ENCODE measurements at places on chromosomes 11 and 22.

DNA sequence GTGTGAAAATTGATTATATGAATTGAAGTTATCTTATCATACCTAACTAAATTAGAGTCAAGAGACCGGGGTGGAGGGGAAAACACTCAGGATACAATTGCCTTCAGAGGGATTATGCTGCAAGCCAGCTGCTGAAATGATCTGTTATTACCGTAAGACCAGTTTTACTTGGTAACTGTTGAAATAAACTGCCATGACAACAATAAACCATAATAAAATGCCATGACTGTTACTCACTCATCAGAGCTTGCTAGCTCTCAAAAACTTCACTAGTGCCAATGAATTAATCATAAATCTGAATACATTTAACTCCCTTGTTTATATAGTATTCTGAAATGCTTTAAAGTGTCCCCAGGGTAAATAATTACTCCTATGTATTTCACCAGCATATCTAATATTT is 68.2 kb downstream of the CASP12 start:
- no peak for DNase-seq

- DNase-seq: no peak
These were observed 83.3 kb upstream of the PICALM start for GRCh38 chr11:86152006-86152862.

- no peak for DNase-seq
These were observed 20.0 kb downstream of the CRKL start for GRCh38 chr22:20937031-20937793.

- no peak for DNase-seq
These were observed 640.2 kb upstream of the LUZP2 start for GRCh38 chr11:23856654-23857053.

- DNase-seq: no peak
These were observed 6.7 kb upstream of the DERL3 start for GRCh38 chr22:23845265-23846080.

GRCh38 chr22:49524362-49524761 is 303.3 kb downstream of the BRD1 start:
- no peak for DNase-seq

DNA sequence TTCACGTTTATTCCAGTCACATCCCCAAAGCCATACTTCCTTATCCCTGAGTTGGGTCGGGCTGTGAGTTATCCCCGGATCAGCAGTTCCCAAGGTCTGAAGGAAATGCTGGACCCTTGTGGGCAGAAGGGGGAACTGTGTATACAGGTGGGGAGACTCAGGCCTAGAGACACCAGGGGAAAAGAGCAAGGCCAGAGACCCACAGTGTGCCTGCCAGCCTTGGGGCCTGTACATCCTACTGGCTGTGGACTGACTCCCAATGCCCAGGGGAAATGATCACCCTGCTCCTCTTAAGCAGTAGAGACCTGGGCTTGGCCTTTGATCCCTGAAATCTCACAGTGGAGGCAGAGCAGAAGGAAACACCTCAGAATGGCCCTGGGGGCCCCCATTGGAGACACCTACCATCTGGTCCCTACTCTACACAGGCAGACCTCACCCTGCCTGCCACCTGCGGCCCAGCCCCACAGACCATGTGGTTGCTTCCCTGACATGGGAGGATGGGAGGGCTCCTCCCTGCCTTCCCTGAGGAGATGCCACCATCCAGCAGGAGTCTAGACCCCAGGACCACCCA is 1.3 kb downstream of the SELENOM start:
- no peak for DNase-seq

- no peak for DNase-seq
These were observed 18.4 kb downstream of the KCNJ5 start for GRCh38 chr11:128909438-128910125.

GRCh38 chr22:48721395-48721669 is 1106.3 kb downstream of the BRD1 start:
- no peak for DNase-seq

DNA sequence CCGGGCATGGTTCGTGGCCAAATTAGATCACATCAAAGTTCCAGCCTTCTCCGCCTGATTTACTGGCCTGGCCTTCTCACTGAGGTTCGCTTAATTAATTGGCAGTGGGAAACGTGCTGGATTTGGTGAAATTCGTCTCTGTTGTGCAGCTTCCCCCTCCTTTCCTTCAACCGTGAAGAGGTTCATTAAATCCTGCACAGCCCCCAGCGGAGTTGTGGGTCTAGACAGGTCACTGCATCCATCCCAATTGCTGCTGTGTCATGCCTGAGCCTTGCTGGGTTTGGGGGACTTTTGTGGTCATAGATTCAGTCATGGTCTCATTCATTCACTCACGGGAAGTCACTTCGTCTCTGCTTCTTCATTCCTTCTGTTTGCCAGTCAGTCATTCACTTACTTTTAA is 90.0 kb downstream of the INSC start:
- DNase-seq: no peak

GRCh38 chr11:2761131-2762030 is 61.6 kb upstream of the KCNQ1OT1 start:
- no peak for DNase-seq

- no peak for DNase-seq
These were observed 45.1 kb downstream of the C11orf96 start for GRCh38 chr11:43987384-43988039.

DNA sequence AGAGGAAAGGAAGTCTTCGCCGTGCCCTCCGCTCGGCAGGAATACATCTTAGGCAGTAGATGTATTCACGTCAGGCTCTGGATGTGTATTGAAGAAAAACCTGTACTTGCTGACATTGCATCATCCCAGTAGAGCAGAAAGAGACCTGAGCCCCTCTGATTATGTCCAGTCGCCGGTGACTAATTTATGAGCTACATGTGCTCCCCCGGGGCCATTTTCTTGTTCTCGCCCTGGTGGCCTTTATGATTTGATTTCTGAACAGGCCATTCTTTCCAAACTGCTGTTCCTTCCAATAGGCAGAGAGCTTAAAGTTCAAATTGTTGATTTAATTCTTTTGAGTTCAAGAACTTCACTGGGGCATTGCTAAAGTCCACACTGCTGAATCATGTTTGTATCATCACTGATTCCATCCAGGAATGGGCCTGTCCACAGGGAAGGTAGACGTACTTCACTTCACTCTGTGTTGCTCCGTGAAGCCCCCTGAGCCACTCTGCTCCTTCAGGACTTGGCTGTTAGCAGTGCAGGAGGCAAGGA is 137.3 kb upstream of the RASSF10 start:
- DNase-seq: no peak

- DNase-seq: no peak
These were observed 854.4 kb upstream of the CCDC90B start for GRCh38 chr11:84140386-84141169.

DNA sequence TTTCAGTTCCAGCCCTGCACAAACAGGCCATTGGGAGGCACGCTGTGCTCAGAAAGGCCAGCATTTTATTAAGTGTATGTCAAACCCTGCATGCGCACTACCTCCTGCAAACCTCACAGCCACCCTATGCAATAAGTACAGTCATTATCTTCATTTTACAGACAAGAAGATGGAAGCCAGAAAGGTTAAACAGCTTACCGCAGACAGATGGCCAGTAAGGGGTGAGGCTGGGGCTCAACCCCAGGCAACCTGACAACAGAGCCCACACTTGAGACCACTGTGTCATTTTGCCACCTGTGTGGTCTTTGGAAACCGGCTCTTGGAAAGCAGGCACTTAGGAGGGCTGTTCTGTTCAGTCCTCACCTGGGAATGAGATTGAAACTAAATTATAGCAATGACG is 142.3 kb downstream of the NXPE2 start:
- no peak for DNase-seq

GRCh38 chr22:17229991-17230630 is 10.9 kb upstream of the ADA2 start:
- no peak for DNase-seq

- DNase-seq: no peak
These were observed 21.8 kb downstream of the PRR5 start for GRCh38 chr22:44723801-44724200.

- DNase-seq: no peak
These were observed 2.0 kb downstream of the KDM2A start for GRCh38 chr11:67120881-67121710.

- DNase-seq: no peak
These were observed 4.2 kb downstream of the NOX4 start for GRCh38 chr11:89487016-89487415.

DNA sequence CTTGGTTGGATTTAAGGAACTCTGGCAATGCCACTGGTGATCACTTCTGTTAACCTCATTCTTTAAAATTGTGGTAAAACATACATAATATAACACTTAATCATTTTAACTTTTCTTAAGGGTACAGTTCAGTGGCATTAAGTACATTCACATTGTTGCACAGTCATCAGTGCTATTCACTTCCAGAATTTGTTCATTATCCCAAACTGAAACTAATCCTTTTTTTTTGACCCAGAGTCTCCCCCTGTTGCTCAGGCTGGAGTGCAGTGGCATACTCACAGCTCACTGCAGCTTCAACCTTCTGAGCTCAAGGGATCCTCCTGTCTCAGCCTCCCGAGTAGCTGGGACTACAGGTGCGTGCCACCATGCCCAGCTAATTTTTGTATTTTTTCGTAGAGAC is 10.6 kb downstream of the ELF5 start:
- no peak for DNase-seq
